Activated CD8-positive, alpha-beta T cell treated with anti-CD3 and anti-CD28 coated beads for 36 hours (primary cell): ENCODE measurements at places on chromosomes 13 and 19.
A peak's percentile ranks its signal among the peaks of the same experiment; 100 is the strongest.

DNA sequence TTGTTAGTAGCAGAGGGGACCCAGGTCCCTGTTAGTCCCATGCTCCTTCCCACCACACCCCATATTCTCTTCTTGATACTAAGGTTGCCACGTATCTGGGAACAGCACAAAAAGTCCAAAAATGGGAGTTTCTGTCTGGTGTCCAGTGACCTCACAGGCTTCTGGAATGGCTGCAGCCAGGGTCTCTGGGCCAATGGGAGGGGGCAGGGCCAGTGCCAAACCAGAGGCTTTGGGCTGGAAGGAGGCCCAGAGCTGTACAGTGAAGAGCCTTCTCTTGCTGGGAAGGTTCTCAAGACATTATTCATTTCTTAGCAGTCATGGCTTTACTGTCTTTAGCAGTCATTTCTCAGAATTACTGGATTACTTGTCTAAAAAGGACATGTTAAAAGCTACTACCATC, 119.2 kb downstream of the FRY start:
- DNase-seq: no peak

- peak; percentile 48 for DNase-seq
These were observed 846 bp upstream of the PRKACA start for GRCh38 chr19:14118165-14119051.

DNA sequence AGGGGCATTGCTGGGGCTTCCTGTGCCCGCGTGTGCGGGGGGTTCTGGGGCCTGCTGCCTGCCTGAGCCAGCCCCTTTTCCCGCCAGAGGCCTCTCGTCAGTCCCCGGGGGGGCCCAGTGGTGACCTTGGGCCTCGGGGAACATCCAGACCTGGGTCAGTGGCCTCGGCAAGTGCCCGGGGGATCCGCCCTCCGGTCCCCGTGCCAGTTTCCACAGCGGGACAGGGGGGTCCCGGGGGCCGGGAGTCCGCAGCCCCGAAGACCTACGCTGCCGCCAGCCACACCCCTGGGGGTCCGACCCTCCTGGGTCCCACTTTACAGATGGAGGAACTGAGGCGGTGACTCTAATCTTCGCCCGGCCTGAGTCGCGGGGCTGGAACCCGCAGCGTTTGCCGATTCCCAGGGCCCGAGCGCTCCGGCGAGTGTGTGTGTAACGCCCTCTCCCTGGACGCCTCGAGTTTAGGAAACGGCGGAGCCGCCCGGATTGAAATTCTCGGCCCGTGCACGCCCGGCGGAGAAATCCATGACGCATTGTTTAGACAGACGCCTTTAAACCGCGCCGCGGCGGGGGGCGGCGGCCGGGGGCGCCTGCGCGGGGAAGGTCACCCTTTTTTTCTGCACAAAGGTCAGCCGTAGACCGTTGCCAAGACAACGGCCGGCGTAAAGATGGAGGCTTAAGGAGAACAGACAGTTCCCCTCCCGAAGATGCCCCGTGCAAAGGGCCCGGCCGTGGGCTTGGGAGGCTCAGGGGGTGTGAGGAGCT, 39.3 kb downstream of the EFNA2 start:
- peak; percentile 75 for DNase-seq

DNA sequence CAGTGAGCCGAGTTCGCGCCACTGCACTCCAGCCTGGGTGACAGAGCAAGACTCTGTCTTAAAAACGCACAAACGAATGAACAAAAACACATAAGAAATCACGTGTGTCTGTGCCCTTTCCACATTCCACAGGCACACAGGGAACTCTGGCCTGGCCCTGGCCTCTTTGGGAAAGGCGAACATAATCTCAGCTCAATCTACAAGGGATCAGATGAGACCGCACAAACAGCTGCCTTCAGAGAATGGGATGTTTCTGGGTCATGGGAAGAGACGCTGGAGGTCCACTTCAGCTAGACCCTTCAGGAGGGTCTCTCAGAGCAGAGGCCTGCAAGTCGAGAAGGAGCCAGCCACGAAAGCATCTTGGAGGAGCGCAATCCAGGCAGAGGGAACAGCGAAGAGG, 6.3 kb upstream of the CRTC1 start:
- DNase-seq: no peak

DNA sequence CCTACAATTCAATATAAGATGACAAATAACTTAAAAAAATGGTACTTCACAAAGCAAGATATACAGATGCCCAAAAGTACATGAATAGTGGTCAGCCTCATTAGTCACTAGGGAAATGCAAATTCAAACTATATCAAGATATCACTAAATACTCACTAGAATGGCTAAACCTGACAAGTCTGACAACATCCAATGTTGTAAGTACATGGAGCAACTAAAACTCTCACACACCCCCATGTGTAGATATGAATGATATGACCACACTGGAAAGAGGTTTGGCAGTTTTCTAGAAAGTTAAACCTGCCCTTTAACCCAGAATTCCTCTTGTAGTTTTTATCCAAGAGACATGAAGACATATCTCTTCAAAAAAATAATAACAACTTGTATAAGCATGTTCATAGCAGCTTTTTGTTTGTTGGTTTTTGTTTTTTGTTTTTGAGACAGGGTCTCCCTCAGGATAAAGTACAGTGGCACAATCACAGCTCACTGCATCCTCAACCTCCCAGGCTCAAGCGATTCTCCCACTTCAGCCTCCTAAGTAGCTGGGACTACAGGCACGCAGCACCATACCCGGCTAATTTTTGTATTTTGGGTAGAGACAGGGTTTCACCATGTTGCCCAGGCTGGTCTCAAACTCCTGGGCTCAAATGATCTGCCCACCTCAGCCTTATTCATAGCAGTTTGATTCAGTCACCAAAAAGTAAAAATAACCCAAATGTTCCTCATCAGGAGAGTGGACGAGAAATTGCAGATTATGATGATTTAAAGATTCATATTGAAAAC, 55.1 kb downstream of the RFX2 start:
- DNase-seq: no peak

GRCh38 chr19:12723641-12724426, at the start of gene TNPO2:
TNPO2 (minus strand) TSS chr19:12723932; CDS start chr19:12720977, 2,955 bp downstream.
- peak; percentile 87 for DNase-seq

GRCh38 chr19:38734426-38735256, 9.6 kb downstream of the CAPN12 start:
- DNase-seq: peak; percentile 65

DNA sequence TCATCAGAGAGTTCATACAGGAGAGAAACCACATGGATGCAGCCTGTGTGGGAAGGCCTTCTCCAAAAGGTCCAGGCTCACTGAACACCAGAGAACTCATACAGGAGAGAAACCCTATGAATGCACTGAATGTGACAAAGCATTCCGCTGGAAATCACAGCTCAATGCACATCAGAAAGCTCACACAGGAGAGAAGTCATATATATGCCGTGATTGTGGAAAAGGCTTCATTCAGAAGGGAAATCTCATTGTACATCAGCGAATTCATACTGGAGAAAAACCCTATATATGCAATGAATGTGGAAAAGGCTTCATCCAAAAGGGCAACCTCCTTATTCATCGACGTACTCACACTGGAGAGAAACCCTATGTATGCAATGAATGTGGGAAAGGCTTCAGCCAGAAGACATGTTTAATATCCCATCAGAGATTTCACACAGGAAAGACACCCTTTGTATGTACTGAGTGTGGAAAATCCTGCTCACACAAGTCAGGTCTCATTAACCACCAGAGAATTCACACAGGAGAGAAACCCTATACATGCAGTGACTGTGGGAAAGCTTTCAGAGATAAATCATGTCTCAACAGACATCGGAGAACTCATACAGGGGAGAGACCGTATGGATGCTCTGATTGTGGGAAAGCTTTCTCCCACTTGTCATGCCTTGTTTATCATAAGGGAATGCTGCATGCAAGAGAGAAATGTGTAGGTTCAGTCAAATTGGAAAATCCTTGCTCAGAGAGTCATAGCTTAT, 17.7 kb downstream of the ZNF613 start:
- no peak for DNase-seq

- DNase-seq: no peak
These were observed 280.8 kb downstream of the ABCC4 start for GRCh38 chr13:95020298-95020987.

GRCh38 chr13:37966266-37966665, 96.7 kb upstream of the TRPC4 start:
- DNase-seq: no peak

DNA sequence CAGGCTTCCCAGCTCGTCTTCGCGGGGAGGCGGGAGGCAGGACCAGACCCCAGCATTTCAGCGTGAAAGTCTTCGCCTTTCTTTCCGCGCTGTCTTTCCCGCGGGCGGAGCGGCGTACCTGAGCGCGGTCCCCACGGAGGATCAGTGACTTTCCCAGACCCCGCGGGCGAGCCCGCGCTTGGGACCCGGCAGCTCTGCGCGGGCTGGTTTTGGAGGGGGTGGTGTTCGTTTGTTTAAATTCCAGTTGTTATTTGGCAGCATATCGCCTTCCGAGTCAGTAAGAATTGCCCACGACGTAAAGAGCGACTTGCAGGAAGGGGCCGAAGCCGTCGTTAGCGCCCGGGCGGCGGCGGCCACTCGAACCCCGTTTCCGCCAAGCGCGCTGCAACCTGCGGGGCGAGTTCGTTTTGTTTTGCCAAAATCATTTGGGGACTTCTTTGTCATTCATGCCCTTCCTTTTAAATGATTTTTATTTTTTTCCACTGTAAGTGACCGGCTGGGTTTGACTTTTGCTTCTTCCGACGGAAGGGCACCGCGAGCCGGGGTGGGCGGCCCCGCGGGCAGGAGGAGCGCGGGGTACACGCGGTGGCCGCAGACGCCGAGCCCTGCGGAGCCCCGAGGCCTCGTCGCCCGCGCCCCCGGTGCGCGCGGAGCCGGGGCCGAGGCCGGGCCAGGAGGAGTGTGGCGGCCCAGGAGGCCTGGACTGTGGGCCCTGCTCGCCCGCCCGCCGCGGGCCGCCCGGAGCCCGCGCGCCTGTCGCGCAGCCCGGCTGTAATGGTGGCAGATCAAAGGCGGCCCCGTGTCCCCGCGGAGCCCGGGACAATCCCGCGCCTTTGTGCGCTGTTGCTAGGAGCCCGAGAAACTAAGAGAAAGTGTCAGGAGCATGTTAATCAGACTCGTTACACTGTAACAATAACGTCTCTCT, 75.9 kb downstream of the ZIC5 start:
- no peak for DNase-seq

DNA sequence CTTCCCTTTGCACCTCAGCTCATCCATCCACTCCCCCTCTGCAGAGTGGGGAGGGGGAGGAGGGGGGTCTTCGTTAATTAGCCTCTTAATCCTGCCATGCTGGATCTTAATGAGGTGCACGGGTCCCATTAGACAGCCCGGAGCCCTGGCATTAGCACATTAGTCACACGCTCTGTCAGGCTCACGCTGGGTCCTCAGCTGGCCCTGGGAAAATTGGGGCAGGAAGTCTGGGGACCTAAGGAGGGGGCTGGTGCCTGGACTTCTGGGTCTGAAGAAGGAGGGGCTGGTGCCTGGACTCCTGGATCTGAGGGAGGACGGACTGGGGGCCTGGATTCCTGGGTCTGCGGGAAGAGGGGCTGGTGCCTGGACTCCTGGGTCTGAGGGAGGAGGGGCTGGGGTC, 444 bp upstream of the NCCRP1 start:
- no peak for DNase-seq

GRCh38 chr19:2185734-2186070, 22.0 kb downstream of the DOT1L start:
- DNase-seq: no peak

GRCh38 chr19:21463449-21464105, 41.8 kb upstream of the ZNF429 start:
- DNase-seq: peak; percentile 88

DNA sequence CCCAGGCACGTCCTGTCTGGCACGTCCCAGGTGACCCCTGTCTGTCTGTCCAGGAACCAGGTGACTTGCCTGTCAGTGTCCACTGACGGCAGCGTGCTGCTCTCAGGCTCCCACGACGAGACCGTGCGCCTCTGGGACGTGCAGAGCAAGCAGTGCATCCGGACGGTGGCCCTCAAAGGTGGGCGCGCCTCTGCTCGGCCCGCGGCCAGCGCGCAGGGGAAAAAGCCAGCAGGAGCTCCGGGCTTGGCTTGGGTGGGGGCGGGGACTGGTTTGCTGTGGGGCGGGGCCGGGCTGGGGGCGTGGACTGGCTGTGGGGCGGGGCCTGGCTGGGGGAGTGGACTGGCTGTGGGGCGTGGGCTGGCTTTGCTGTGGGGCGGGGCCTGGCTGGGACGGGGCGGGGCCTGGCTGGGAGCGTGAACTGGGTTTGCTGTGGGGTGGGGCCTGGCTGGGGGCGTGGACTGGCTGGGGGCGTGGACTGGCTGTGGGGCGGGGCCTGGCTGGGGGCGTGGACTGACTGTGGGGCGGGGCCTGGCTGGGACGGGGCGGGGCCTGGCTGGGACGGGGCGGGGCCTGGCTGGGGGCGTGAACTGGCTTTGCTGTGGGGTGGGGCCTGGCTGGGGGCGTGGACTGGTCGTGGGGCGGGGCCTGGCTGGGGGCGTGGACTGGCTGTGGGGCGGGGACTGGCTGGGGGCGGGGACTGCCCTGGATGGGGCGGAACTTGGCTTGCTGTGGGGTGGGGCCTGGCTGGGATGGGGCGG, 7.2 kb downstream of the WDR18 start:
- peak; percentile 81 for DNase-seq

DNA sequence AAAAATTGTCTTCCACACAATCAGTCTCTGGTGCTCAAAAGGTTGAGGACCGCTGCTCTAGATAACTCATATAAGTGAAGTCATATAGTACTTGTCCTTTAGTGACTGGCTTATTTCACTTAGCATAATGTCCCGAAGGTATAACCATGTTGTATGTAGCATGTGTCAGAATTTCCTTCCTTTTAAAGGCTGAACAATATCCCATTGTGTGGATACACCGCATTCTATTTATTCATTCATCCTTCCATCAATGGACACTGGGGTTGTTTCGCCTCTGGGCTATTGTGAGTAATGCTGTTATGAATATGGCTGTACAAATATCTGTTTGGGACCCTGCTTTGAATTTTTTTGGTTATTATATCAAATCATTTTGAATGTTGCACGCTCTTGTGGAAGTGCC, 4.6 kb upstream of the LYPD5 start:
- DNase-seq: no peak

- DNase-seq: peak; percentile 62
These were observed 8.3 kb downstream of the LCP1 start for GRCh38 chr13:46173656-46174055.

DNA sequence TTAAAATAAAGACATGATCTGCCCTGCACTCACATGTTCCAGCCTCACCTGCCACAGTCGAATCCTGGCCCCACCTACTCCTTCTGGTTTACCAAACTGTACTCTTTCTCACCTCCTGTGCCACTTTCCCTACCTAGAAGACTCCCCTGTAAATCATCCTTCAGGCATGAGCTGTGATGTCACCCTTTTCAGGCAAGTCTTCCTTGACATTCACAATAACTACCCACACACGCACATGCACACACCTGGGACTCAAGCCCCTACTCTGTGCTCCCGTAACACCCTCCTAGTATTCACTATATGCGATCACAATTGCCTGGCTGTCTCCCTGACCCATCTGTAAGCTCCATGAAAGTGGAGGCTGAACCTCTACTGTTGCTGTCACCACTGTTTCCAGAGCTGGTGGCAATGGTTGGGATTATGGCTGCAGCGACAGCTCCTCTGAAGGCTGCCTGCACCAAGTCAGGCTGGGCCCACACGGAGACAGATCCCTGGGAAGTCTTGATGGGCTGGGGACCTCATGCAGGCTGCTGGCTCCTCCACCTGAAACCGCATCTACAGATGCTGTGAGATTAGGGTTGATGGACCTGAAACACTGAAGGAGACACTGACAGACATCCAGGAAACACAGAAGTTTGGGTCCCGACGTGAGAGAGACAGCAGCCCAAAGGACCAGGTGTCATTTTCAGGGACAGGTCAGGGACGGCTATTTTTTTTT, 611.1 kb downstream of the UQCRFS1 start:
- no peak for DNase-seq
